RWPE2 (cell line): ENCODE measurements at places on chromosomes 11 and 22.

GRCh38 chr22:24418786-24419474 lies 8.5 kb upstream of the ADORA2A start:
- no peak for DNase-seq

DNA sequence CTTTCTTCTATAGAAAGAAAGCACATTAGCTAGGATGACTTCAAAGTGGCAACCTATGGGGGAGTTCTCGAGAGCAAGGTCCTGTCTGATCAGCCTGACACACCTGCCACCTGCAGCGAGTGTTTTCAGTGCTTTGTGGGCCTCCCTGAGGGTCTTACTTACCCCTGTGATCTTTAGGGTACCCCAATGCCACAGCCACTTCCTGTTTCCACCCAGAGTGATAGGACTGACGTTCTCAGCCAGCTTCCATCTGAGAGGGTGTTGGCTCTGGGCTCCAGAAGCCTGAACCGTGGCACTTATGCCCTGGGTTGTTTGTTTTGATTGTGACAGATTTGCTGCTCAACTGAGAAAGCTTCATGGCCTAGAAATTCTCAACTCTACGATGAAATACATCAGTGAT lies 21.7 kb upstream of the ANKK1 start:
- DNase-seq, result no peak

- DNase-seq, result no peak
Observed at GRCh38 chr11:70203751-70204465, 812 bp downstream of the FADD start.

GRCh38 chr11:120718171-120718570 lies 206.6 kb downstream of the GRIK4 start:
- DNase-seq, result no peak

DNA sequence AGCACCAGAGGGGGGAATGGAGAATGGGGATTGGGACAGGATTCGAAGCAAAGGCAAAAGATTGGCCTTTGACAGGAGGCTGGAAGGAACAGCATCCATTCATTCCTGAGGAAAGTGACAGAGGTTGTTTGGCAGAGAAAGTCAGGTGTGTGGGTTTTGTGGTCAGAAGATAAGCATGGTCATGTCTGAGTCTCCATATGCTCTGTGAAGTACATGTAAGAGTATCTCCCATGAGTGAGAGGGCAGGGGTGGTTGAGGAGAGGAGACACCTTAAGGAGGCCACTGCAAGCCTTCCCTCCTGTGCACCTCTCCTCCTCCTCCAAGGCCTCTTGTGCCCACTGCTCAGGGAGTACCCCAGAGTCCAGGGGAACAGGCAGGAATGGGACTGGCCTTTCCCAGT lies 1.9 kb upstream of the NLRP10 start:
- no peak for DNase-seq

DNA sequence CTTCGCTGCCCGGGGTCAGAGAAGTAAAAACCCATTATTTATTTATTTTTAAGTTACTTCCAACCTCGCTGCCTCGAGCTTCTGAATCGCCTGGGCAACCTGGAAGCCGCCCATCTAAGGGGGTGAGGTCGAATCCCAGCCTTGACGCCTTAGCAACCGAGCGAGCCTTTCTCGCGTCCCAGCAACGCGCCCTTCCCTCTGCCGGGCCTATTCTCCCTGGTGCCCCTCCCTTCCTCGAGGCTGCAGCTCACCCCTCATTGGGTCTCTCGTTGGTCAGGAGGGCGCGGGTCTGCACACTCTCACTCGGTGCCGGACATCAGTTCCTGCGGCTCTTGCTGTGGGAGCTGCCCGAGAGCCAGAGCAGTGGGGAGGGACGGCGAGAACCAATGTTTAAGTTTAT lies at the start of gene CCDC81:
Gene CCDC81 (plus strand): TSS at position 302 of the 400 bp plus-strand sequence. CDS start 277 bp downstream, outside the sequence.
- no peak for DNase-seq

GRCh38 chr11:22049276-22049675 lies 143.6 kb upstream of the ANO5 start:
- DNase-seq, result no peak
